Pons (tissue), 1 donor: ENCODE measurements at places on chromosomes 11 and 22.
A peak's percentile ranks its signal among the peaks of the same experiment; 100 is the strongest.

- DNase-seq = peak; percentile 99
Measured at GRCh38 chr22:38056969-38057891, at the start of gene PICK1. TSS of gene PICK1 (plus strand) at chr22:38057404. CDS start at chr22:38057810, 406 bp downstream.

- no peak for DNase-seq
Measured at GRCh38 chr11:35324981-35325380, 94.4 kb downstream of the SLC1A2 start.

GRCh38 chr11:88035271-88035670, 140.0 kb downstream of the RAB38 start:
- no peak for DNase-seq

DNA sequence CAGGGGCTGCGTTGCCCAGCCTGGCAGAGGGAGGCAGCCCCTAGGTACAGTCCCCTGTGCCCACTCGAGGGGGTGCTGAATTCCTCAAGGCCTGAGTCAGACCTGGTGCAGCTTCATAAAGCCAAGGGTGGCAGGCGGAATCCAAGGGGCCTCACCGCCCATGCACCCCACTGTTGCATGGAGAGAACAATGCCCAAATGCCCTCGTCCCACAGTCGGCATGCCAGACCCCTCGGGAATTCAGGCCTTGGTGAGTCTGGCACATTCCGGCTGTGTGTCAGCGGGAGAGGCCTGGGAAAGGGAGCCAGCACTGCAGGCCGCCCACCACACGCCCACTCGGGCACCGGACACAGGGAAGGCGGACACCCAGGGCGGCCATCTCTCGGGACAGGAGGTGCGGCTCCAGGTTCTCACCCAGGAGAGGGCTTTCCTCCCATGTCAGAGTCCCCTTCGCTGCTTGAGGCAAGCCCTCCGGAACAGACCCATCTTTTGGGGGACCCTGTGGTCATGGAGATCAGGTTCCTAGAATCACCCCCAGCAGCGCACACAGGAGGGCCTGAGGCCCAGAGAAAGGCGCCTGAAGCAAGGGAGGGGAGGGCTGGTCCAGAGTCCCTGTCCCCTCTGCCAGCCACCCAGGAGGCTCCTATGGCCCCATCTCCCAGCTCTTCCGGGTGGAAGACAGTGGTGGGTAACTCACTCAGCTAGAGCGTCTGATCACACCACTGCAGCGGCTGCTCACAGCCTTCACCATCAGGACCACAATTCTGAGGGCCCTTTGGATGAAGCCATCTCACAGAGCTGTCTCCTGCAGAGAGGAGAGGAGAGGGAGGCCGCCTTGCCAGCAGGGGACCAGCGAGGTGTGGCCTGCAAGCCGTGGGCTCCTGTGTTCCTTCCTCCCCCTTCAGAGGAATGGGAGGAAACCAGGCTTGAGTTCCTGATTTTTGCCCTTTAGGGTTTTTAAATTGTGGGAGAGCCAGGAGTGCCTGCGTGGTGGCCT, 31.6 kb upstream of the KCNQ1OT1 start:
- DNase-seq = no peak

DNA sequence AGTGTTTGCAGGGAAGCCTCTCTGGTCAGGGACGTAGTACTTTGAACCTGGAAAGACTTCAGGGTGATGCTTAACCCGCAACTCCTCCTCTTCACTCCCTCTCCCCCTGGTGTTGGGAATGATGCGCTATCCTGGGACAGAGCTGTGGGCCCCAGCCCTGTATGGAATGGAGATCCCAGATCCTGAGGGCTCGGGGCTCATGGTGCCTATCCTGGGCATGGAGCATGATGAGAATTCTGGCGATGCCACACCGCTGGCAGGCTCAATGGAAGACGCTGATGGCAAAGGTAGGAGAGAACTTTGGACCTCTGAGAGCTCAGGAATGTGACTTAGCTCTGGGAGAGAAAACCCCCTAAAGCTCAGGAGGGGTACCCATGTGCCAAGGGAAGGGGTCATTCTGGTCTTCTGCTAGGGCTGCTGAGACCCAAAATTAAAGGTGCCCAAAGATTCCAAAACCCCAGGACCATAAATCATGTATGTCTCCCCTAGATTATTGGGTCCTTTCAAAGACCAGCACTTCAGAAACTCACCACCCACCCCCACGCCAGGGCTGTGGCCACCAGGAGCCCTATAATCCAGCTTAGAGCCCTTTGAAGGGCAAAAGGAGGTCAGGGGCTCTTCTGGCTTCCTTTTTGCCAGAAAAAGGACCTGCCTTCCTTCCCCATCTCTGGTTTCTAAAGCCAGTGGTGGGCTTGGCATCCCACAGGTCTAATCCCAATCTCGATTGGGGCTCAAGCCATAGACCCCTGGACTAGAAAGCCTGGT, 52.5 kb downstream of the BTG4 start:
- DNase-seq = no peak

- DNase-seq = no peak
Measured at GRCh38 chr11:124582565-124582964, 12.8 kb downstream of the OR8A1 start.

DNA sequence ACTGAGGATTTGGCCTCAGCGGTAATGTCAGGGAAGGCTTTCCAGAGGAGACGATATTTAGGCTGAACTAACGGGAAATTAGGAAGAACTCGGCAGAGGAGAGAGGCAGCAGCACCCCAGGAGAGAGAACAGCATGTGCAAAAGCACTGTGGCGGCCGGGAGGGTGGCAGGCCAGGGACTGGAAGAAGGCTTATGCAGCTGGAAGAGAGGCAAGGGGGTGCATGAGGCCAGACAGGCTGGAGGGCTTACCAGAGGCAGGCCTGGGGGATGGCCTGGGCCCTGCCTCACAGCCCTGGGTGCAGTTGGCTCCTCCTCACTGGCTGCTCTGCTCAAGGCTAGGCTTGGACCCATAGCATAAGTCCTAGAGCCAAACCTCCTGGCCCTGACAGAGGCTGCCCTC, 7.7 kb upstream of the NPAS4 start:
- no peak for DNase-seq

DNA sequence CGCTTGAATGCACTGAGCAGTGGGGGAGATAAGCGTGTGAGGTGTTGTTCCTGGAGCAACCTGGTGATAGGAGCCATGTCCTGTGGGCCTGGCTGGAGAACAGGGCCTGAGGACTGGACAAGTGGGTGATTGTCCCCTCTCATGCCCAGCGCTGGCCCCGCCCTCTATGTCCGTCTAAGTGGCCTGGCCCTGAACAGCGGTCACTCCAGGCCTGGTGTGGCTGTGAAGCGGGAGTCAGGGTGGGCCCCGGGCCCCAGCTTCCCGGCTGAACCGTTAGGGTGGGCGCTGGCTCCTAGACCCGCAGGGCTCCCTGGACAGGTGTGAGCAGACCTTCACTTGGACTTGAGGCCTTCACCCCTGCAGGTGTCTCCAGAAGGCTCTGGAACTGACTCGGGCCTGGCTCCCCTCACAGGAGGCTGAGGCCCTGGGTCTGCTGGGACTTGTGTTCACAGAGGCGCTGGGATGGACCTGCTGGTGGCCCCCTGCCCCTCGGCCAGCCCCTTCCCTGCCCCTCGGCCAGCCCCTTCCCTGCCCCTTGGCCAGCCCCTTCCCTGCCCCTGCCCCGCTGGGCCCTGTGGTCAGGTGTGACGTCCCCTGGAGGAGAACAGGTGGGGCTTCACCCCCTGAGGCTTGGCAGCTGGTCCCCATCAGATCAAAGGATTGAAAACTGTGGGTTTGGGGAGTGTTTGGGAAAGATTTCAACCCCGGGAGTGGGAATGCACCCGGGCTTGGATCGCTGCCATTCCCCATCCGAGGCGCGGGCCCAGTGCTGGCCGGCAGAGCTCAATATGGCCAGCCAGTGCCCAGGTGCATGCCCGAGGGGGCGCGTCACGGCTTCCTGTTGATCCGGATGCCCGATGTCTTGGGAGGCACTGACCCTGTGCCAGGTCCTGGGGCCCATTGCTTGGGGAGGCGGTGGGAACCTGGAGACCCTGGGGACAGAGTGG, 3.2 kb upstream of the MUC6 start:
- DNase-seq = no peak

GRCh38 chr11:9118277-9118676, 26.9 kb upstream of the SCUBE2 start:
- no peak for DNase-seq

DNA sequence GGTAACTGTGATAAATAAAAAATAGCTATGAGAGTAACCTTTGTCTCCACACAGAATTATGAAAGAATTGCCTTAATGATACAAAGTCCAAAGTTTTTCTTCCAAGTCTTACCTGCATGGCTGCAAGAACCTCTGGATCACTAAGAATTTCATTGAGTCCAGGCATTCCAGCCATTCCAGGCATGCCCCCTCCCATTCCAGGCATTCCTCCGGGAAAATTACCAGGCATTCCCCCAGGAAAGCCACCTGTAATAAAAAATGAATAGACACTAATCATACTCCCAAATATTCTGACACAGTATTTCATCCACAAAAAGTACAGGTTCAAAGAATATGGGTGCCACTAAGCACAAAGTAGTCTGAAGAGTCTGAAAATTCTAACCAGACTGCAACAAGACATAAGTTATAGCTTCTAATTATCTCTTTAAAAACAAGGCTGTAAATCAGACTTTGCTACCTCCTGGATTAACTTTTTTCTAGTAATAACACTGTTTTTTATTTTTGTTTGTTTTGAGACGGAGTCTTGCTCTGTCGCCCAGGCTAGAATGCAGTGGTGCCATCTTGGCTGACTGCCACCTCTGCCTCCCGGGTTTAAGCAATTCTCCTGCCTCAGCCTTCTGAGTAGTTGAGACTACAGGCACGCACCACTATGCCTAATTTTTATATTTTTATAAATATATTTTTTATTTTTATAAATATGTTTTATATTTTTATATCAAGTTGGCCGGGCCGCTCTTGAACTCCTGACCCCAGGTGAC, 8.0 kb upstream of the SLC25A17 start:
- DNase-seq = no peak

GRCh38 chr22:43293259-43293654, 49.9 kb downstream of the SCUBE1 start:
- no peak for DNase-seq

- no peak for DNase-seq
Measured at GRCh38 chr22:28792491-28793383, 7.6 kb downstream of the XBP1 start.

DNA sequence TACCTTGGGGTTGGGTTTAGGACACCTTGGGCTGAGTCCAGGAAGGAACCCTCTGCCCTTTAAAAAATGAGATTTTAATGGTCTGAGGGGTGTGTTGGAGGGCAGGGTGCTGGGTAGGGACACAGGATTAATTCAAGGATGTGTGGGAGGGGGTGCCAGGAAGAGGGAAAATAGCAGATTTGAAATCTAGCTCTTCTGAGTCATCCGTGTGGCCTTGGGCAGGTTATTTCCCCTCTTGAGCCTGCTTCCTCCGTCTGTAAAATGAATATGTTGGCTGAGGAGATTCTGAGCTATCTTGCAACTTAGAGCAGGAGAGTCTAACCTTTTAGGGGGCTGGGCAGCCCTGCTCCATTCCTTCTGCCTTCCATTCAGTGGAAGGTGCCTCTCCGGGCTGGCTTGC, 3.0 kb downstream of the TSPAN18 start:
- DNase-seq = no peak

DNA sequence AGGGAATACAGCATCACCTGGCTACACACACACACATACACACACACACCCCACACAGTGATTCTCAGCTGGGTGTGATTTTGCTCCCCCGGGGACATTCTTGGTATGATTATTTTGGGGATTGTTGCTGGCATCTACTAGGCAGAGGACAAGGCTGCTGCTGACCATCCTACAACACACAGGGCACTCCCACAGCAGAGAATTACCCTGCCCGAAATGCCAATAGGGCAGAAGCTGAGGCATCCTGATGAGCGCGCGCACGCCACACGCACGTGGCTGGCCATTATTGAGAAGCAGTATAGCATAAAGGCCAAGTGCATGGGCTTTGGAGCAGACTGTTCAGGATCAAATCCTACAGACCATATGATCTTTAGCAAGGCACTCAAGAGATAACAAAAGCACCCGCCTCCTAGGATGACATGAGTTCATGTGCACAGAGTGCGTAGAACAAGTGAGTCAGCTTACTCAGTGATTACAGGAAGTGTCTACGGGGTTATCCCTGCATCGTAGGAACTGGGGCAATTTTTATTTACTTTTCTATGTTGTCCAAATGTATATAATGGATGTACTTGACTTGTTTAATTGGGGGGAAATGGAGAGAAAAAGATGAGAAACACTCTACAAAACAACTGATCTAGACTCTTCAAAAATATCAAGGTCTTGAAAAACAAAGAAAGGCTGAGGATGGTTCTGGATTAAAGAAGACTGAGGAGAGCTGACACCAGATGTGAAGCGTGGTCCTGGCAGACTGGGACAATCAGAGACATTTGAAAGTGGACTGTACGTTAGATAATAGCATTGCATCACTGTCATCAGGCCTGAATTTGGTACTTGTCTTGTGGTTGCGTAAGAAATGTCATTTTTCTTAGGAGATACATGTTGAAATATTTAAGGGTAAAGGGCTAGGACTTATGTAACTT, 7.2 kb upstream of the EHD1 start:
- DNase-seq = no peak

DNA sequence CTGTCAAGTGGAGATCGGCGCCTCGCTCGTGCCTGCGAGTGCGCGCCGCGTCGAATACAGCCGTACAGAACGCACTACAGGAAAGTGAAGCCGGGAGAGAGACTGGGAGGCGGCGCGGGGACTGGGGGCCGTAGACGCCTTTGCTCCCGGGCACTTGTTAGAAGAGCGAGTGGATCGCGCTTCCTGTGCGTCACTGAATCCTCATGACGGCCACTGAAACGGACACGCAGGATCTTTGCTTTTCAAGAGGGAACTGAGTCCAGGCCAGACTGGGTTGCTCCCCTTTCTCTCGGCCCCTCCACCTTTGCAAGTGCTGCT, 314 bp downstream of the RIC8A start:
- DNase-seq = peak; percentile 52

DNA sequence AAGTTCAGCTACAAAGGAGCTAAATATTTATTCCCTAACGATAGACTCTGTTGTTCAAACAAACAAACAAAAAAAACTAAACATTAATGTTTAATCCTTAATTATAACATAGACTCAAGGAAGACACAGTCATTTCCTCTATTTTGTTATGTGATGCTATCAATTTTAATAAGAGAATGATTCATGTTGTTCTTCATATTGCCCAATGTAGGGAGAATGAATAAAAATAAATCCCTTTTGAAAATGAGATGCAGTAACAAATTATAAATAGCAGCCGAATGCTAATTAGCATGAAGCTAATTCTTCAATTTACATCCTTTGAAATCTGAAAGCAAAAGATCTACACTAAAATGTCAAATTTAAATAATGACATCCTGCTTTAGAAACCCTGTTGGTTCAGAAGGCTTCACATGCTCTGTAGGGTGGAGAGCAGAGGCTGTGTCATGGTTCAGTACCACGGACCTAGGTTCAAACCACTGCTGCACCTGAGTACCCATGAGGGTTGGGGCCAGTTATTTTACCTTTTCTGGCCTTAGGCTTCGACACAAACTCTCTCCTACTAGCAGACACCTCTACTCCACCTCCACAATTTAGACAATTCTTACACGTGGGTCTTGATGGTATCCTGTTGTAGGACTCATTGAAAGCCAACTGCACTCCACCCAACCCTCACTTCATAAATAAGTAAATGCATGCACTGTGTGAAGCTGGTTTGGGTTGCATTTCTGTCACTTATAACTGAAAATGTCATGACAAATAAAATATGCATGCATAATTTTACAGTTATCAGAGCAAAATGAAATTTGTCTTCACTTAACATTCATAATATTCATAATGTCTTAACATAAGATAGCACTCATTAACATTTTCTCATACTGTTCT, 89.0 kb downstream of the RRAS2 start:
- DNase-seq = no peak

- no peak for DNase-seq
Measured at GRCh38 chr11:78838417-78838816, 263.8 kb upstream of the NARS2 start.

GRCh38 chr11:69352166-69352565, 58.2 kb downstream of the MYEOV start:
- DNase-seq = no peak
